NCI-H345 (cell line): ENCODE measurements at places on chromosomes 16 and 17.
A peak's percentile ranks its signal among the peaks of the same experiment; 100 is the strongest.

GRCh38 chr17:20979792-20980083 lies 63.1 kb downstream of the USP22 start:
- DNase-seq: no peak

GRCh38 chr17:70609566-70609965 lies 440.2 kb downstream of the KCNJ2 start:
- no peak for DNase-seq

GRCh38 chr17:32519228-32520103 lies 32.7 kb downstream of the CDK5R1 start:
- DNase-seq: peak; percentile 85

DNA sequence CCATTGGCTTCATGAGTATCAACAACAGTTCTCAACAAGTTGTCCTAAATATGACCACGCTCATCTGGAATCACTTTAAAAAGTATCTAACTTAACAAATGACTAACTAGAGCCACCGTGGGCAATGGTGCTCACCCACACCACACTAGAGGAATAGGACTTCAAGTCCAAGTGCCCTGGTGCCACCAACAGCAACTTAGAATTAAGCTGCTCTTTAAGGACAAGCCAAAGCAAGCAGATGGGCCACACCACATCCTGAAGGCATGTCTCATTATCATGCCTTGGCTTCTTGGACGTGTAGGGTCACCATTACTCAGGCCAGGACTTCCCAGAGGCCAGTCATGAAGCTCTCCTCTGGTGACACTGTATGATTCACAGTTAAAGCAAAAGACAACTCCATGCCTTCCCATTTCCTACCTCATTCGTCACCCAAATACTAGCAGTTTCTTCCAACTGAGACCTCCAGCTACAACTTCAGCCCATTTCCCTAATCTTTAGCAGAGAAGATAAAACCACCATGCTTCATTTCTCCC lies 9.4 kb upstream of the SLC6A4 start:
- no peak for DNase-seq

GRCh38 chr17:18172531-18173278 lies 10.9 kb upstream of the ALKBH5 start:
- no peak for DNase-seq

- DNase-seq: no peak
Measured at GRCh38 chr17:75635610-75636202, 2.5 kb downstream of the SMIM5 start.

DNA sequence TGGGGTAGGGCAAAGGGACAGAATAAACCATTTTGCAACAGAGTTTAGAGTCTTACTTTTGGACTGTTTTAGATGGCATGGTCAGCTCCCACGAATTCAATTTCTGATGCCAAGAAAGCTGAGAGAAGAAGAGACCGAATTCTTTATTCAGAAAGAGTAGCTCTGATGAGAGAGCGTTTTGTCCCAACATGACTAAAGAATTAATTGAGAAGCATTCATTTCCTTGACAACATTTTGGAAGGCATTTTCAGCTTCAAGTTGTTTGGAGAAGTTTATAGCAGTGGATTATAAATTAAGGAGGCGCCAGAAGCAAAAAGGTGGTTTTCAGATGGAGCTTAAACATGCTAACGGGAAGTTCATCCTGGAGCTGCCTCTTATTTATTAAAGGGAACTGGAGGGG lies 12.2 kb downstream of the GAN start:
- DNase-seq: no peak

DNA sequence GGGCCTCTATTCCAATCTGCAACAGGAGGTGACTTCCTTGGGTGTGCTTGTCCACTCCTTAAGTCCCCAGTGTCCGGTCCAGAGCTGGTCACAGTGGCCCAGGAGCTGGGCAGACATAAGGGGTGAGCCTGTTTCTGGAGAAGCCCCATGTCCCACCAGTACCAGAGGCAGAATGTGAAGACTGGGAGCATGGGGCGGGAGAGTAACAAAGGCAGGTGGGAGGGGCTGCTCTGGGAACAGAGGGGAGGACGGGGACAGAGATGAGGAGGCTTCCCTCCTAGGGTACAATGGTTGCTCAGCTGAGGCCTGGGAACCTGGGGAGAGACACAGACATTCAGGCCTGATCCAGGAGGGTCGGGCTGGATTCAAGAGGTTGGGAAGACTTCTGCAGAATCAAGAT lies 323.3 kb upstream of the TNRC6C start:
- no peak for DNase-seq

DNA sequence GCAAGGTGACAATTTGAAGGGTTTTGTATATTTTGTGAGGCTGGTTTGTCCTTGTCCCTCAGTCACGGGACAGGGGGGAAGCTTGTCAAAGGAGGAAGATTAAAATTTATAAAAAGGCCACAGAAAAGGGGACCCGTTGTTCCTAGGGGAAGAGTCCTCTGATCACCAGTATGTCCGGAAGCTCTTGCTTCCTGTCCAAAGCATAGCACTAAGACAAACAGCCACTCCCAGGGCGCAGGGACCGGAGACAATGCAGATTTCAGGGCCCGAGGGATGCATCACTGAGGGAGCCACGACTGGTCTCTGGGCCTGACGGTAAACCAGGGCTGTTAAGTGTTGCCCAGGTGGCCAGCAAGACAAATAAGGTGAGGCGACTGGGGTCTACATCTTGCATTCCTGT lies 95.2 kb downstream of the MAF start:
- DNase-seq: no peak

DNA sequence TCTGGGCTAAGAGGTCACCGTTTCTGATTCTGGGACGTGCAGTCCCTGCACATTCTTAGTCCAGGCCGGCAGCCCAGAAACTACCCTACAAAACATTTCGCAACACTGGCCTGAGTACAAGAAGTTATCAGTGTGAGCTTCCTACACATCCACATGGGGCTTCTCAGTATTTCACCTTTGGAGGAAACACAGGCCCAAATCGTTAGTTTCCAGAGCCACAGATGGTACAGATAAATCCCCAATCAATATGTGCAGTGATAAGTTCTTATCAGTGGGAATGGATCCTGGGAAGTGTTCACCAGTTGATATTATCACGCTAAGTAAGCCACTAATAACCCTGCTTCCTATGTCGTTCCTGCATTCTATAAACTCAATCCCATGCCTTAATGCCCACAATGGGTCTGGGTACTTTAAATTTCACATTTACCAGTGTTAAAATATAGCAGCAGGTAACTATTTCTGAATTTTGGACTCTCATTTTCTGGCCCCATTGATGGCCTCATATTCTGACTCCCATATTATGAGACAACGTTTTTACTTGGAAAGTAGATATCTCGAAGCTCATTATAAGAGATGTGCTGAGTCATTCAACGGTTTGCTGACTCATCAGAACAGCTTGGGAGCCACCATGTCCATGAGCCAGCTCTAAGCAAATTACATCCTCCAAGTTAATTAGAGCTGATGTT lies 370.2 kb upstream of the MAF start:
- no peak for DNase-seq

- no peak for DNase-seq
Measured at GRCh38 chr16:19384656-19385055, 33.0 kb upstream of the TMC5 start.

DNA sequence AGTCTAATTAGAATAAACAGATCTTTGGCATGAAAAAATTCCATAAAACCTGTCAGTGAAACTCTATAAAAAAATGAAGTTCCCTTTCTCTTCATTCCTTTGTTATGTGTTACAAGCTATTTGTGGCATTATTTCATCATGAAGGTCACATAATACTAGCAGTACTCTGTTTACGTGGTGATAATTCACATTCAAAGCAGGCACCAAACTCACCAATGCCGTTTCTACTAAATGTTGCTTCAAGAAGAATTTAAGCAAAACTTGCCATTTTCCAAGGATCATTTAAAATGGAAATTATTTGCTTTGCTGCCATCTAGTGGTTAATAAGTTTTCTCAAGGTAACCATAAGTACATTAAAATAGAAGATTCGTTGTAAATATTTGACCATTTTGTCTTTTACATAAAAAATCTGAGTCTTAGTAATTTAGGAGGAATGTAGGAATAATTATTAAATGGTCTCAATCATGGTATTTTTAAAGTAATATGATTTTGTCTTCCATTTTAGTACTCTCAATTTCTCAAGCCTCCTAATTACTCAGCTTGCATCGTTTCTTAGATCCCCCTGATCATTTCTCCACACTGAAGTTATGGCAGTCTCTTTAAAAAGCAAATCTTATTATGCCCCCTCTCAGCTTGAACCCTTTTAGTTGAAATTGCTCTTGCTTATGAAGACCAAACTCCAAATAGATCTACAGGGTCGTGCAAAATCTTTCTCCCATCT lies 80.8 kb downstream of the OMG start:
- DNase-seq: peak; percentile 27

GRCh38 chr17:77153999-77154586 lies 13.3 kb downstream of the SEC14L1 start:
- no peak for DNase-seq

- DNase-seq: no peak
Measured at GRCh38 chr16:27646806-27647205, 96.9 kb downstream of the KATNIP start.

- no peak for DNase-seq
Measured at GRCh38 chr16:982145-983043, 824 bp downstream of the SOX8 start.

DNA sequence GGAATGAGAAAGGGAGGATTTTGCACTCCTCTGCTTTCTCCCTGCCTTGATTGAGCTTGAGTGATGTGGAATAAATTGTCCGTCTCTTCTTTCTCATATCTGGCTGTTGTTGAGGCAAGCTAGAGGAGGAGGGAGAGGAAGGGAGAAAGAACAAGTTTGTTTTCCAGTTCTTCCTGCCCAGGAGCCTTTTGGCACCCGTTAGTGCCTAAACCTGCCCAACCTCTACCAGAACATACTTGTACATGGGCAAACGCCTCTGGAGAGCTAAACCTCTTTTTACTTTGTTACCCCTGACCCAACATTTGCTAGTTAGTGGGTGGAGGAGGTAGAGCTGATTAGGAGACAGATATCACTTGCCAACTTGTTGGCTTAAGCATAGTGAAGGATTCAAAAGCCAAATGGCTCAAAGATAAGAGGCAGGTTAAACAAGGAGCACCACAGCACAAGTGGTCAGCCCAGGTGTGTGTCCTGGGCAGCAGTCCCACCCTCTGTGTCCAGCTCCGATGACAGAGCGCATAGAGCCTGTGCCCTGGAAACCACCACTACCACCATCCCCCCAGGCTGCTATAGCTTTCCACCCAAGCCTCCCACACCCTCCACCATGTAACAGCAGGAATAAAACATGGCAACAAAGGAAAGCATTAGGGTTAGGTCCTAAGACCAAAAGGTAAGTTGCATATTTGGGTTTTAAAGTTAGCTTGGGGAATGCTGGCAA lies 6.5 kb downstream of the ODF4 start:
- DNase-seq: no peak
